ENCODE measurements at places on chromosomes 2 and 18.

DNA sequence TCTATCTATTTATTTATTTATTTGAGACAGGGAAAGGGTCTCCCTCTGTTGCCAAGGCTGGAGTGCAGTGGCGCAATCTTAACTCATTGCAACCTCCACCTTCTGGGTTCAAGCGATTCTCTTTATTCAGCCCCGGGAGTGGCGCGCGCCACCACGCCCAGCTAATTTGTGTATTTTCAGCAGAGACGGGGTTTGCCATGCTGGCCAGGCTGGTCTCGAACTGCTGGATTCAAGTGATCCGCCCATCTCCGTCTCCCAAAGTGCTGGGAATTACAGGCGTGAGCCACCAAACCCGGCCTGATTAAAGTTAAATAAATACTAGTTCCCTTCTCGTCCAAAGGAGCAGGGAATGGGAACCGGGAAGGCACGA, 4.2 kb upstream of the CTDSP1 start:
- no peak for DNase-seq

GRCh38 chr2:205358351-205358815, 323.9 kb upstream of the NRP2 start:
- no peak for DNase-seq

- no peak for DNase-seq
These were observed 191.6 kb upstream of the ID2 start for GRCh38 chr2:8490166-8490721.

DNA sequence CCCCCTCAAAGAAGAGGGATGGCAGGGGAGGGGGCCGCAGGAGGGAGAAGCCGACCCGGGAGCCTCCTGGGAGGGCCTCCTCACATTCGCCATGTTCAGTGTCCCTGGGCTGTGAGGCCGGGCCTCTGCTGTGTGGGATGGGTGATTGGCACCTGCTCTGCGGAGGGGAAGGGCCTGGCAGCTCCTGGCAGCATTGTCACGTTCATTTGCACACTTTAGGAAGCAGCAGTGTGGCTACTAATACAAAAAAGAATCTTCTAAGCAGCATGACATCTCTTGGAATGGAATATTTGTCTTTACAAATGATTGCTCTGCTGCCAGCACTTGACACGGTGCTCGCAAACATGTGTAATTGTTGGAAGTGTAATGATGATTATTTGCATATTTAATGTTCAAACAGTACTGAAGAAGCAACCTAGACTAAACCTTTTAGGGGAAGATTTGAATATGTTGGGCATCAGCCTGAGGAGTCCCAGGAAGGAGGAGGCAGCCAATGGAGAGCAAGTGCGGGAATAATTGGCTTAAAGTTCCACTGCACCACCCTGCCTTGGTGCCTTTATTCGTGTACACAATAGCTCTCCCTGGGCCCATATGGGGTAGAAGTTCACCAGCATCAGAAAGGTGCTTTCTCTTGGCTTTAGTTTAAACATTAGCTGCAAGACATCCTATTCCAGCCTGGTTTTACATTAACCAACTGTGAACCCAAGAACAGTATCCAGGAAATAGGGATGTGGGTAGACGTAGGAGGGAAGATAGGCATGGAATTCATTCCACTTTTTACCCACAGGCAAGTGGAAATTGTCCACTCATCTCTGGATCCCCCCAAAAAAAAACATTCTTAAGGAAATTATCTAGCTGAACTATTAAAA, 404.9 kb downstream of the TMEM182 start:
- DNase-seq, result no peak

DNA sequence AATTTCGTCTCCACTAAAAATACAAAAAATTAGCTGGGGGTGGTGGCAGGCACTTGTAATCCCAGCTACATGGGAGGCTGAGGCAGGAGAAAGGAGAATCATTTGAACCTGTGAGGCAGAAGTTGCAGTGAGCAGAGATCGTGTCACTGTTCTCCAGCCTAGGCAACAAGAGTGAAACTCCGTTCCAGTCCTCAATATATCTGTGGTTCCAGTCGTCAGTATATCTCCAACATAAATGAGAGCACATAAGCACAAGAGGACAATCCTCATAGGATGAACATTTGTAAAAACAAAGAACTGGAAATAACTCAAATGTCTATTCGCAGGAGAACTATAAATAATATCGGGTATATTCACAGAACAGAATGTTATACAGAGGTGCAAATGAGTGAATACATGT, 13.1 kb upstream of the PLEK start:
- DNase-seq, result no peak

GRCh38 chr18:78108554-78108953, 858.9 kb downstream of the GALR1 start:
- DNase-seq, result no peak

GRCh38 chr18:29378651-29379136, 1201.8 kb upstream of the CDH2 start:
- DNase-seq, result no peak

- DNase-seq, result no peak
These were observed 163.1 kb upstream of the WDSUB1 start for GRCh38 chr2:159449504-159450124.

DNA sequence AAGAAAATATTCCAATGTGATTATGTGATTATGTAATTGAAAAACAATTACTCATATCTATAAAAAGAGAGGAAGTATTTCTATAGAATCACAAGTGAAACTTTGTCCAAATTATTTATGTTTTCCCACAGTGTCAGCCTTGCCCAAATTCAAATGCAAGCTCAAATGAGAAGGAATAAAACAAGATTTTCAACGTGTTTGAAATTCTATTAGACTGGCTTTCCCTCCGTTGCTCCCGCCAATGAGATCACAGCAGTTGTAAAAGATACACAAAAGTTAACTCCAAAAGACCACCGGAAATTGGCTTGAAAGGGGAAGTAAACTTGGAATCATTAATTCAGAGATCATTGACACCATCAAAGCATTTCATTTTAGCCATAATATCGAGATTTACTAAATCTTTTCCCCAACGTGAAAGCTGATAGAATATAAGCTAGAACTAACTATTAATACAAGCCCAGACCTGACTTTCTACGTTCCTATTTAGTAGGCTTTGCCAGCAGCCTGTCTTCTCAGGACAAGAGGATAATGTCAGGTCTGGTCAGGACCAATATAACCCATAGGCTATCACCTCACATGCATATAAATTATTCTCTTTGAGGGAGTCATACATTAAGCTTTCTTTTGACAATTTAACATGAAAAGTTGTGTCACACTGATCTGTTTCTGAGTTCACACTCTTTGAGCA, 222.6 kb upstream of the CHAC2 start:
- DNase-seq, result no peak

DNA sequence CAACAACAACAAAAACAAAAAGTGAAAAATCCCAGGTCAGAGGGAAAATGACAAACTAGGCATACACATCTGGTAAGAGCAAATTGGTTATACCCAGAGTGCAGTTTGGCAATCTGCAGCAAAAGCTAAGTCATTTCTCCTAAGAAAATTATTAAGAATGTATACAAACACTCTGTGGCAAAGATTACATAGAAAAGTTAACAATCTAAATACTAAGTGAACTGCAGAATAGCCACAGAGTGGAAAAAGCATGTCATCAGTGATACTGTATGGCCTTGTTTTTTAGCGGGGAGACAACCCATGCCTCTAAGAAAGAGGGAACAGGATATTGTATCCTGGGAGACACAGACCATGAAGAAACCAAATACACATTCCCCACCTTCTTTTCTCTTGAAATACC, 136.0 kb upstream of the ITGB6 start:
- DNase-seq, result no peak

- DNase-seq, result no peak
These were observed 68.2 kb downstream of the HS1BP3 start for GRCh38 chr2:20582600-20583221.

DNA sequence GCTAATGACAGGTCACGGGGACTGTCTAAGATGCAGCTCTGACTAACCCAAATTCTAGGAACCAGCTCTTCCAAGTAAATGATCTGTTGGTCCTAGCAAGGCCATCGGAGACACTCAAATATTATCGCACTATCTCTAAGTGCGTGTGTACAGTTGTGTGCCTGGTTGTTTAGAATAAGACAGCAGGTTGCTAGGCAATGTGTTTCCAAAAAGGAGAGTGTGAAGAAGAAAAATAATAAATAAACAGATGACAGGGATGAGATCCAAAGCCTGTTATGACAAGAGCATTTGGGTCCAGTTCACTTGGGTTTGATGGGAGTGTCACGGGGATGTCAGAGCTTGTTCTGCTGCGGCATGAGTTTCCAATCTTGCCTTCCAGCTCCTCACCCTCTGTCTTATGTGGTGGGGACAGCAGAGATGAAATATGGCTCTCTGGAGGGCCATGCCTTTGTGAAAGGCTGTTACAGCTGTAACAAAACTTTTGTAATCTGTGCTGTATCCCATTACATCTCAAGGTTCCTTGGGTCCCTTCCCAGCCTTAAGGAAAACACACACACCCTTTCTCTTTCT, 127.5 kb upstream of the TNP1 start:
- no peak for DNase-seq

- no peak for DNase-seq
These were observed 119.3 kb upstream of the ZSWIM2 start for GRCh38 chr2:186968277-186968676.

GRCh38 chr2:224069172-224069571, 30.1 kb upstream of the SERPINE2 start:
- DNase-seq, result no peak

DNA sequence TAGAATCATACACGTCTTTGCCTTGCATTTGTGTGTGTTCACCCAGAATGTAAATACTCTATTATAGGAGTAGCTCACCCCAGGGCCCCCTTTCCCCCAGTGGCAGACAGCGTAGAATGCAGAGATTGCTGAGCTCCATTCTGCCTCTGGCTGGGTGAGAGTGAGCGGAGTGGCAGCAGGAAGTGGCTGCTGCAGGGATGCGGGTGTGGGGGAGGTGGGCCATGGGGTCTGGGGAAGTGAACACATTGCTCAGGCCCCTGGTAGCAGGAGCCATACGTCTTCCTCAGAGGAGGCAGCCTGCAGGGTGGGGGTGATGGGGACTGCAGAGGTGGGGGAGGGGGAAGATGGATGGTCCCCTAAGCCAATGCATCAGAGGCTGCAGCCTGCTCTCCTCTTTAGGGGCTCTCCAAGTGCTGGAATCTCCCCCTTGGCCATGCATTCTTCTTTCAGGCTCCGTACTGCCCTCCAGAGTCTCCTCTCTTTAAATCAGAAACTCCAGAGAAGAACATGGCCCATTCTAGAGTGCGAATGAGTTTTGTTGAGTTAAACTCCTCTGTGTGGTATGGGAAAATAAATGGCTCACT, 72.2 kb downstream of the CELF4 start:
- DNase-seq, result no peak

DNA sequence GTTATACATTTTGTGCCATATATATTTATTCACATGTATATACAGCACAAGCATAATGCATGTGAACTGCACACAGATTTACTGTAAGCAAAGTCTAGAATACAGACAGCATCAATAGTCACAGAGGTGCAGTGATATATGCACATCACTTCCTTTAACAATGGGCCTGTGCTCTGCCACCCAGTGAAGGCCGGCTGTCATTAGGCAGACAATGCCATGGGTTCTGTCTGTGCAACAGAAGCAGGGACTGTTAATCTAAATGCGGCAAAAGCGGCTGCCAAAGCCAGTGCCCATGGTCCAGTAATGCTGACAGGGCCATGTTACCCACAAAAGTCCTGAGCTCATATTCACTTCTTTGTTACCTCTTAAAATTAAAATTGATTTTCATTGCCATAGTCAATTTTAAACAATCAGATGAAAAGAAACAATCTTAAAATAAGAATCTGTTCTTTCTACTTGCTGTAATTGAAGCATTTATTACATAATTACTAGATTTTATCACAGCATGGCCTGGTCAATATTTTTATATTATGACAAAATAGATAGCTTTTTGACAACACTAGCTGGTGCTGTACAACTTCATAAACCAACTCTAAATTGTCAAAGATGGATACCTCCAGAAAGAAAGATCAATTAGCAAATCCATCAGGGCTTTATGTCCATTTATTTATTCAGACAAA, 232.0 kb downstream of the STK39 start:
- no peak for DNase-seq

DNA sequence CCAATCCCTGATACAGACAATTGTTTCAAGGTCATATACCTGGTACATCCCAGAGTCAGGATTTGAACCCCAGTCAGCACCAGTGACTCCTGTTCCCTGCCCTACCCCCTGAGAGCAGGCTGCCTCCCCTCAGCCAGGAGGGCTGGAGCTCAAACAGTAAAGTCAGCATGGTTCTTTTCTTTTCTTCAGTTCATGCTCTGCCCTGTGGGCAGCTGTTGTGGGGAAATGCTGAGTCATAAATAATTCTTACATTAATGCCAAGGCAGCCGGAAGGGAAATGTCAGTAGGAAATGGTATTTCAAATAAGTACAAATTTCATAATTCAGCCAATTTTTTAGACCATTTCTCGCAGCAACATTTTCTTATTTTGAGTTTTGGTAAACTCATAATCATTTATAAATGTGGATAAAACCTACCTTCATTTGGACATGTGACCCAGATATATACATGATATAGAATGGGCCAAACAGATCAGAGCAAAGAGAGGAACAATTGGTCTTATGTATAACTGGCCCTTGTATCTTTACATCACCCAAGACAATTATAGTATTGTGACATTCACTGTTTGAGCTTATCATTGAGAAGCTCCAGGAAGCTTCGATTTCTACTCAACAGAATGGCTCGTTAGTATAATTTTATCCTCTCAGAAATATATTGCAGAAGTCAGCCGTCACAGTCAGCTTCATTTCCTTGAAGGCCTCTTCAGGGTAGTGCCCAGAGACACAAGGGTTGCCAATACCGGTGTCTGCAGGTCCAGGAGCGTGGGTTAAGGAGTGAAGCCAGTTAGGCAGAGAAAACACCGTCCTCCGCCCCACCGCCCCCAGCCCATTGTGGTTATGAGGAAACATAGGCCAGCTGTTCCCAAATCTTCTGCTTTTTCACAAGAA, 28.0 kb upstream of the SCYGR1 start:
- no peak for DNase-seq

GRCh38 chr2:138059487-138060300, 95.4 kb downstream of the HNMT start:
- DNase-seq, result no peak

GRCh38 chr18:8139891-8140406, 469.3 kb upstream of the RAB12 start:
- no peak for DNase-seq

Data from effector CD4-positive, alpha-beta T cell (primary cell).